ENCODE measurements at places on chromosomes 11 and 22.

GRCh38 chr22:27378311-27378800 is 423.2 kb downstream of the MN1 start:
- no peak for DNase-seq

- DNase-seq: no peak
These were observed 51.2 kb upstream of the SLC22A12 start for GRCh38 chr11:64539711-64540427.

- no peak for DNase-seq
These were observed 109.6 kb upstream of the THY1 start for GRCh38 chr11:119532551-119532950.

GRCh38 chr11:113249491-113249763 is 65.0 kb upstream of the TTC12 start:
- no peak for DNase-seq

- peak; percentile 13 for DNase-seq
These were observed 657 bp downstream of the IGHMBP2 start for GRCh38 chr11:68904248-68904847.

DNA sequence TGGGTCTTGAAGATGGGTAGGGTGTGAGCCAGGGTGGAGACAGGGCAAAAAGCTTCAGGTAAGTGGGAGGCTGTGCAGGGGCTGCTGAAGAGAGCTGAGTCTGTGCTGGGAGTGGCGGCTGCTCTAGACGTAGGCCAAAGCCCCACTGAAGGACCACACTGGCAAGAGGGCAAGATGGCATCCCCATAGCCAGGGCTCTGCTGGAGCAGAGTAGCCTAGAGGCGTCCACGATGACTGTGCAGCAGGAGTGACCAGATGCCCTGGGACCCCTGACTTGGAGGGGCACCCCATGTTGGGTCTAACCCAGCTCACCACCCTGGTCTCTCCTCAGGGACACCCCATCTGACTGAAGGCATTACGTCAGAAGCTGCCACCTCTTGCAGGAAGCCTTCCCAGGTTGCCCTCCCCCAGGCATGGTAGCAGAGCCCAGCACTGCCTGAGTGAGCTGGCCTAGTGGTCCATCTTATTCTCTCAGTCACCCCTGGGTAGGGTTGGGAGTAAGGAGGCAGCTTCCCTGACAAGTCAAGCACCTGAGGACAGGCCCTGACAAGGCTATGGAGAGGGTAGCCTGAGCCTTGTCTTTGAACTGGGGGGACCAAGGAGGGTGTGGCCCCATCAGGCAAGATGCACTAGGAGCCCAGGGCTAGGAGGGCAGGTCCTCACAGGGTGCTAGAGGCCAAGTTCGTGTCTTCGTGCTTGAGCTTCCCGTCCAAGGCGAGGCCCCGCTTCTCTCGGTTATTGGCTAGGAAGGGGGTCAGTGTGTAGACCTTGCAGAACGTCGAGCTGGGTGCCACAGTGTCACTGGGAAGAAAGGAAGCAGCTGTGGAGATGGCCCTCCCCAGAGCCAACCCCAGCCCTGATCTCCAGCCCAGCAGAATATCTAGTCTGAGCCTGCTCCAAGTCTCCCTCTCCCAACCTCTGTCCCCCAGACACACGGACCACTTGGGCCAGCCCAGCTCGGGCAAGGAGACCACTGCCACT is 33.1 kb downstream of the TPBGL start:
- DNase-seq: no peak

- no peak for DNase-seq
These were observed 42.9 kb downstream of the PC start for GRCh38 chr11:66915046-66915832.

Data from stimulated activated CD4-positive, alpha-beta T cell treated with anti-CD3 and anti-CD28 coated beads, Interleukin-12 subunit alpha, Interleukin-12 subunit beta, amount 100 ng/mL, for 48 hours (primary cell).